Stimulated activated CD8-positive, alpha-beta memory T cell treated with anti-CD3 and anti-CD28 coated beads, Interleukin-15, amount 100 ng/mL, for 48 hours (primary cell): ENCODE measurements at places on chromosomes 6 and 20.

DNA sequence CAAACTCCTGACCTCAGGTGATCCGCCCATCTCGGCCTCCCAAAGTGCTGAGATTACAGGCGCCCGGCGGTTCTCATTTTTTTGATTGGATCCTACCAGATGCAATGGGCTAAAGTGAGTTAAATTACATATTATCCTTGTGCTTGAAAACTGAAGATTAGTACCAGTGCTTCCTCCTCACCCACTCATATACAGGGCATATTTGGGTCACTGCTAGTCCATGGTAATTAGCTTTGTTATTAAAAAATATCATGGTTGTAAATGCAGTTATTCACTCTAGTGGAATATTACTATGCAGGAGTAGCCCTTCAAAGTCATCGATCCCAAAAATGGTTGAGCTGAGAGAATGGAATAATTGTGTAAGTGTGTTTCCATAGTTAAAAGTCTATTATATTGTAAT, 26.5 kb downstream of the ZNF292 start:
- no peak for DNase-seq

DNA sequence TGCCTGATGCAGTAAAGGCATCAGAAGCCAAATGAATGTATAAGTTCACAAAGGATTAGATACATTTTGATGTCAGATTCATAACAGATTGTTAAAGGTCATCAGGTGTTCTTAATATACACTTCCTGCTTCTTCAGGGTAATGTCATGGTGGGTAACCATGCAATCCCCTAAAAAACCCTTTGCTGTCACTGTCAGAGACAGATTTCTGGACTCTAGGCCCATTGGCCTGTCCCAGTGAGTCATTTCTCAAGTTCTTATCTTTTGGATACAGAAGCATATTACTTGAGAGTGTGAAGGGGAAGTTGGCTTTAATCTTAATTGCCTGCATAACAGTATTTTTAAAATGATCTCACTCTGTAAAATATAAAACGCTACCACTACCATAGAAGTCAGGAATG, 895.6 kb upstream of the MAP3K7 start:
- DNase-seq = no peak

DNA sequence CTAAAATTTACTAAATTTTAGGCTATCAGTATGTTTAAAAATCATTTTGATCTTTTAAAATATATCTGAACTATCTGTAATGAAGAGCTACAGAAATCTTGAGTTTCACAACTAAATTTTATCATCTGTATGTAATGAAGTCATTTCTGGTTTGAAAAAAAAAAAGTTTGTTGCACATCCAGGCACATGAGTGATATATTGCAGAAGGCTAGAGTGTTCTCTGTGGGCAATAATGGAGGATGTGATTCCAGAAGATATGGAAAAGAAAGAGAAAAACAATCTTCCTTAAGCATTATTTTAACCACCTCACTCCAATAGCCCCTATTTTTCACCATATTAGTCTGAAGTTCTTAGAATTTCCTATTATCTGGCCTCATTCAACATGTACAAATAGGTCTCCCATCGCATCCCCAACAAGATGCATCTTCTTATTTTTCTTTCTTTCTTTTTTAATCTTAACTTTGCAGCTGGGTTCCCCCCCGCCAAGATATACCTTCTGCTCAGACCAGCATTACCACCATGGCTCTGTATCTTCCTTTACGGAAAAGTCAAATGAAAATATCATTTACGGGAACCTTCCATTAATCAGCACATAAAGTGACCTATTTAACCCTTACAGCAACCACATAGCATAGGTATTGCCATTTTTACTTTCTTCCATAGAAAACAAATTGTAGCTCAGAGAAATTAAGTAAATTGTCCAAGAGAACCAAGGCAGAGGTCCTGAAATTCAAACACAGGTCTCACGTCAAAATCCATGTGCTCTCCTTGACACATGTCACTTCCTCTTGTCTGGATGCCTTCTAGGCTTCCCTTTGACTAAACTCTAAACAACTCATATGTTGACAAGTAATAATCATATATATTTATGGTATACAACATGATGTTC, 116.9 kb downstream of the KIF13A start:
- DNase-seq = no peak

DNA sequence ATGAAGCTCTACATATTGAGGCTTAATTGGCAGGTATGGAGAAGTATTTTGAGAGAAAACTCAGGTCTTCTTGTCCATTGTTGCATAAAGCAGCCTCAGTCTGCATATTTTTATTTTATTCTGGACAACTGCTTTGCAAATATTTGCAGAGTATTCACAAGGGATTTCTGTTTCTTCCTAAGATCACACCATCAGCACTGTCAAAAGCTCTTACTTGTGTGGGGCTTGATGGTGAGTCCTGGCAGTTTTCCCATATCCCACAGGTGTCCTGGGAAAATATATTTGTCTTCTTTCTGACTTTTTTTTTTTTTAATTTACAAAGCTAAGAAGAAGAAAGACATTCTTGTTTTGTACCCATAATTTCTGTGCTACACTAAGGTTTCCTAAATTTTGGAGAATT, 16.9 kb upstream of the MLIP start:
- DNase-seq = no peak

DNA sequence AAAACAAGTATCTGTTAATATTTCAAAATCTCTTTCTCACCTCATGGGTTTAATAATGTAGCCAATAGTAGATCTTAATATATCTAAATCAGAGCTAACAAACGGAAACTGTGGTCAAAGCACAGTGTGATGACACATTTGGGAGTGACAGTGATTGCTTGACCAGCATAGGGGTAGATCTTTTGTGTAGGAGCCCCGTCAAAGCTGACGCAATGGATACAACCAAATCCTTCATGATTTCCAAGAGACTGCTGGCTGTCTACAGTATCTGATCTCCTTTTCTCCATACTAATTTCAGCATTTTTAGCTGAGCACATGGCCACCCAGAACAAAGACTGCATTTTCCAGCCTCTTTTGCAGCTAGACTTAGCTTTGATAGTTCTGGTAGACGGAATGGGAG, 299.3 kb upstream of the ECI2 start:
- no peak for DNase-seq

DNA sequence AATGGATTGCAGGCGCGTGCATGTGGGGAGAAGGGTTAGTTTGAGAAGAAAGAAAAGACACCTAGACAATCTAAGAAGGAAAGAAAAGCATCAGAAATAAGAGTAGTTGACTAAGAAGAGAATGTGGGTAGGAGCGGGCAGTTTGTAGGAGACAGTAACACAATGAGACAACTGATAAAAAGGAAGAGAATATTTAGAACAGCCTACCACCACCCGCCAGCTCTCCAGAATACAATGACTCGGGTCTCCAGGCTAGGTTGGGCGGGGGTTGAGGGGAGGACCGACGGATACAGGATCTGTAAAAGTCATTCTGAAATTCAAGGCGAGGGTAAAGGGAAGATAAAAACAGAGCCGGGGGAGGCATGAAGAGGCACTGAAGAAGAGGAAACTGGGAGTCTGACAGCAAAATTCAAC, 712 bp downstream of the ABHD16A start:
- no peak for DNase-seq

- no peak for DNase-seq
These were observed 130.4 kb upstream of the AFDN start for GRCh38 chr6:167696296-167696695.

DNA sequence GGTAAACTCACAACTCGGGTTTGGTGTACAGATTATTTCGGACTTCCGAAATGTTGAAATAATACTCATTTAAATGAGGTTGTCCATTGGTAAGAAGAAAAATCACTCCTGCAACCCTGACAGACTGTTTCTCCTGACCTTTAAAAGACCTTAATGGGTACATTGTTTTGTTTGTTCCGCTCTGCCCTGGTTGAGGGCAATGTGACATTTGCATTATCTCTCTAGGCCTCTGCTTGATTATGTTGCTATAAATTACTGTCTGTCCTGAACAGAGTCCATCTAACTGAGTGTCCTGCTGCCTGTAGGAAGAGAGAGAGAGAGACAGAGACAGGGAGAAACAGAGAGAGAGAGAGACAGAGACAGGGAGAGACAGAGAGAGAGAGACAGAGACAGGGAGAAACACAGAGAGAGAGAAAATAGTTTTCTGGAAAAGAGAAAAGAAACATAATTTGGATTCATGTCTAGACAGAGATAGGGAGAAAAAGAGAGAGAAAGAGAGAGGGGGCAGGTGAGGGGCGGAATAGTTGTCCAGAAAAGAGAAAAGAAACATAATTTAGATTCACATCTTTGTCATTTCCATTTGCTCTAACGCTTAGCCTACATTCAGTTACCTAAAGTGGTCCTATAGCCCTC, 83.2 kb downstream of the SHLD1 start:
- DNase-seq = no peak

GRCh38 chr6:15897063-15897876, 231.6 kb upstream of the MYLIP start:
- DNase-seq = no peak

- no peak for DNase-seq
These were observed 32.7 kb downstream of the CYP24A1 start for GRCh38 chr20:54140927-54141566.

DNA sequence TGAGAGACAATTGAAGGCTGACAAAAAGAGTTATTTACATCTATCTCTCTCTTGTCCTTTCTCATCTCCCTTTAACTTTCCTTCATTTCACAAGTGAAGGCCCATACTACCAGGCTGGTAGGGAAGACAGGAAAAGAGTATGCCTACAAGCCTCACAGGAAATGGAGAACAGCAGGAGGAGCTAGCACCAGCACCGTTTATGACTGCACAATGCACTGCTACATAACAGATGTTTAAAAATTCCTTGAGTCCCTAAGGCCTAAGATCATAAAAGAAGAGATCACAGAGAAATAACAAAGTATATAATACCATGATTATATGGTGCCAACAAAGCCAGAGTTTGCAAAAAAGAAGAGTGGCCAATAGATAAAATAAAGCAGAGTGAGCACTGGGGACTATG, 194.8 kb downstream of the UNC5CL start:
- DNase-seq = no peak

- no peak for DNase-seq
These were observed 104.9 kb downstream of the FOXO3 start for GRCh38 chr6:108665495-108666196.

GRCh38 chr20:23211164-23211563, 125.0 kb upstream of the CD93 start:
- no peak for DNase-seq

DNA sequence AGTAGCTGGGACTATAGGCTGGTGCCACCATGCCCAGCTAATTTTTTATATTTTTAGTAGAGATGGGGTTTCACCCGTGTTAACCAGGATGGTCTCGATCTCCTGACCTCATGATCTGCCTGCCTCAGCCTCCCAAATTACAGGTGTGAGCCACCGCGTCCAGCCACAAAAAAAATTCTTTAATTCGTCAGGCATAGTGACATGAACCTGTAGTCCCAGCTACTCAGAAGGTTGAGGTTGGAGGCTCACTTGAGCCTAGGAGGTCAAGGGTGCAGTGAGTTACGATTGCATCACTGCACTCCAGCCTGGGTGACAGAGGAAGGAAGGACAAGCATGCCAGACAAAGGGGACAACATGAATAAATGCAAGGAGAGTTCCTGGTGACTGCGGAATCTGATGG, 19.5 kb upstream of the ASXL1 start:
- no peak for DNase-seq

GRCh38 chr6:94133106-94133505, 713.7 kb upstream of the EPHA7 start:
- no peak for DNase-seq

DNA sequence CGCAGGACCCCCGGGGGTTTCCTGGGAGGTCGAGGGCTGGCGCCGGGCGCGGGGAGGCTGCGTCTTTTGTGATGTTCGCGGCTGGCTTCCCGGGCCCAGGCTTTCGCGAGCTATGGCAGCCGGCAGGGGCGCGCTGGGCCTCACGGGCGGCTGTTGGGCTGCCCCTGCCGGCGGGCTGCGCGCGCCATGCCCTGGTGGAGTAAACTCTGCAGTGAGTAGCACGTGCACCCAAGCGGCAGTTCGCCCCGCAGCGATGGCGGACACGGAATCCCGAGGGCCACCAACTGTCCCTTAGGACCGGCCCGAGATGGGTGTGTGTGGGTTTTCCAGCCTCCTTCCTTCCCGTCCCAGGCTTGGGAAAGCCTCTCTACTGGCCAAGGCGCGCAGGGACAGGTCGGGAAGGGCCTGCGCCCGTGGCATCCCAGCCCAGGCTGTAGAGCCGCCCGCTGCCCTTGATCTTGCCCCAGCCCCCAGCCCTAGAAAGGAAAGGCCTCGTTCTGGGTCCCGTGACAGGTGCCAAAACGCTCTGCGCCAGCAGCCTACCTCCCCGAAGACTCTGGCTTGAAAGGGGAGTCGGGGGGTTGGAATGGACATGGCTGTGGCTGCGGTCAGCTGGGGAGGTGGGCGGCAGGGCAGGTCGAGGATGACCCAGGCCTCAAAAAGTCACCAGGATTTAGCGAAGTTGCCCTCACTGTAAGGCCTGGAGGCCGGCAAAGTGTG, 49.7 kb downstream of the ZBTB2 start:
- DNase-seq = no peak

- DNase-seq = no peak
These were observed 130.8 kb downstream of the SCAF8 start for GRCh38 chr6:154864066-154864430.

DNA sequence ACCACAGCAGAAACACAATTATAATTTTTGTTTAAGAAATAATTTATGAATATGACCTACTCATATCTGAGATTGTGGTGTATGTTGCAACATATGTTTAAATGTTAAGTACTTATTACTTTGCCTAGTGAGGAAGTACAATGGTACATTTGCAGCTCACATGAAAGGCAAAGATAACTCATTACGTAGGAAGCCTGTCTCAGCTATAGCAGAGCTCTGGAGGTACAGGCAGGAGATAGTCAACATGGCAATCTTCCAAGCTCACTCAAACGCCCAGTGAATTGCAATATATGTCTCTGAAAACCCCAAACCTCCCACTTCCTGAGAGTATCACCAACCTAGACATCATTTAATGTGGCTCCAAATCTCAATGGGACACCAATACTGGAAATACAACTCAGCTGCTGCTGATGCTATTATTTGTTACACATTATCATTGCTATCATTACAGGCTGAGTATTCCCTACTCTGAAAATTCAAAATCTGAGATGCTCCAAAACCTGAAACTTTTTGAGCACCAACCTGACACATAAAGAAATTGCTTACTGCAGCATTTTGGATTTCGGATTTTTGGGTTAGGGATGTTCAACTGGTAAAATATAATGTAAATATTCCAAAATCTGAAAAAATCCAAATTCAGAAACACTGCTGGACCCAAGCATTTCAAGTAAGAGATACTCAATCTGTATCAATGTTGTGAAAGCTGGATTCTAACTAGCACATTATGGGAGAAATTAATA, 25.1 kb upstream of the GSTA4 start:
- no peak for DNase-seq
